ENCODE measurements at places on chromosomes 16 and 17. TPM values are rescaled to one million over a fixed set of nuclear protein-coding genes. Genes with fewer than 3 reads are reported as not detected.

DBF4B gene
- total RNA-seq: 7.8 TPM

FAM117A gene
- total RNA-seq: 1.9 TPM

FBXW10 gene
- 0.32 TPM for total RNA-seq

AOC3 gene
- total RNA-seq: 0.32 TPM

CCL5 gene
- not detected for total RNA-seq

DNA sequence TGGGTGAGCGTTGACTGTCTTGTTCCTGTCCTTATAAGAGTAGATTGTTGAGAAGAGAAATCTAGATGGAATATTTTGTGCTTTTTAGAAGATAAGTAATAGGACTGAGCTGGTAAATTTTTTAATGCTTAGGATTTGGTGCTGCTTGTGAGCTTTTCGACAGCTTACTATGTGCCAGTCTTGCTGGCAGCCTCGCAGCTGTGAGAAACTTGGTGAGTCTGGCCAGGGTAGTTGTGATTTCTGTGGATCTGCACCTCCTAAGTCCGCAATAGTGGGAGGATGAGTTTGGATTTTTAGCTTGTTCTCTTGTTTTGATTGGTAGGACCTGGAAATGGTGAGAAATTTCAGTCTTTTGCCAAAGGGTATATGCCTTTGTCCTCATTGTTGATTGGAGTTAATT, 3.6 kb downstream of the SOCS7 start:
- no peak for DNase-seq

DNA sequence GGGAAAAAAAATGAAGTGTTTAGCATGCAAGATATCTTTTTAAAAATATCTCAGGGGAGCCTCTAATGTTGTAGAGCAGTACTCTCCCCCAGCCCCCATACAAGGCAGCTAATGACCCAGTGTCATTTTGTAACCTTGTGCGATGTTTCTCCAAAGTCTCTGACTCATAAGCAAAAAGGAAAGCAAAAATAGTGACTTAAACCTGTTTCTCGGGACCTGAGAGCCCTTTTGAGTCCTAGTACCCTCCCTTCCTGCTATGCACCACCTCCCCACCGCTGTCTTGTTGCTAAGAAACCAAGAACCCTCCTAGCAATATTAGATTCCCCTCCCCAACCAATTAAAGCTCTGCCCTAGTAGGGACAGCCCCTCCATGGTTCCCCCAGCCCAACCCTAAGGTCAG, 2.8 kb downstream of the MYCBPAP start:
- DNase-seq: peak; percentile 71

- DNase-seq: no peak
Measured at GRCh38 chr17:37259030-37259735, 116.6 kb upstream of the C17orf78 start.

- DNase-seq: no peak
Measured at GRCh38 chr17:73432624-73433190, 120.9 kb upstream of the CDC42EP4 start.

GRCh38 chr17:59436900-59437299, 105.4 kb downstream of the YPEL2 start:
- DNase-seq: no peak

- no peak for DNase-seq
Measured at GRCh38 chr17:81110488-81111040, 54.7 kb upstream of the PVALEF start.

DNA sequence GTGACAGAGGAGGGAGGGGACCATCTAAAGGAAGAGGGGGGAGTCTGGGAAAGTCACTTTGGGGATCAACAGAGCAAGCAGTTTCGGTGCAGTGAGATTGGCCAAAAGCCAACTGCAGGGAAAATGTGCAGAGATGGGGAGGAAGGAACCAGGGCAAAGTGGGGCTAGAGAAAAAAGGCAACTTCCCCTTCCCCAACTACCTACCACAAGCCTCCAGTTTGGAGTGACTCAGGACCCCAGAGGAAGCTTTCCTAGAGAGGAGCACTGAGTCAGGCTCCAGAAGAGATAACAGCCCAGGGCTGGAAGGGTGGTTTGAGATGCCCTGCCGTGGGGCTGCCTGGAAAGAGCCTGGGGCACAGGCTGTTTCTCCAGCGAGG, 6.9 kb upstream of the CD300LD start:
- DNase-seq: no peak

DNA sequence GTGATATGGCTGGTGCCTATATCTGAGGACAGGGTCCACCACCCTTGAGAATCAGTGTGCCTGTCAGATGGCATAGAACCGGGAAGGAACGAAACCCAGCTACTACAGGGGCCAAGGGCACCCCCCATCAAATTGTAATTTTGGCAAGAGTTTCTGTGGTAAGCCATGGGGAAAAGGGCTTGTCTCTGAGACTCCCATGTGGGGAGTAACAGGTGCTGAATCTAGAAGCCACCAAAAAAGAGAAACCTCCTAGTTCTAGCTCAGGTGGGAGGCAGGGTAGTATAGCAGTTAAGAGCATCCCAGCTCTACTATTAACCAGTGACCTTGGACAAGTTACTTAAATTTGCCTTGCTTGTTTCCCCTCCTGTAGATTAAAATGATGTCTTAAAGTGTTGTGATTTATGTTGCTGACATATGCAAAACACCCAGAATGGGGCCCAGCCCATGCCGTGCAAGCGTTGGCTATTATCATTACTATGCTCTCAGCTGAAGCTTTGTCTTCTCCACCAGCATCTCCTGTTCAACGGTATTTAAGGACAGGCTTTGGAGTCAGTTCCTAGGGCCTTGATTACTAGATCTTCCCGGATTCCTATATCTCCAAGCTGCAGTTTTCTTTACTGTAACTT, 210.7 kb upstream of the NLRP1 start:
- DNase-seq: no peak

DNA sequence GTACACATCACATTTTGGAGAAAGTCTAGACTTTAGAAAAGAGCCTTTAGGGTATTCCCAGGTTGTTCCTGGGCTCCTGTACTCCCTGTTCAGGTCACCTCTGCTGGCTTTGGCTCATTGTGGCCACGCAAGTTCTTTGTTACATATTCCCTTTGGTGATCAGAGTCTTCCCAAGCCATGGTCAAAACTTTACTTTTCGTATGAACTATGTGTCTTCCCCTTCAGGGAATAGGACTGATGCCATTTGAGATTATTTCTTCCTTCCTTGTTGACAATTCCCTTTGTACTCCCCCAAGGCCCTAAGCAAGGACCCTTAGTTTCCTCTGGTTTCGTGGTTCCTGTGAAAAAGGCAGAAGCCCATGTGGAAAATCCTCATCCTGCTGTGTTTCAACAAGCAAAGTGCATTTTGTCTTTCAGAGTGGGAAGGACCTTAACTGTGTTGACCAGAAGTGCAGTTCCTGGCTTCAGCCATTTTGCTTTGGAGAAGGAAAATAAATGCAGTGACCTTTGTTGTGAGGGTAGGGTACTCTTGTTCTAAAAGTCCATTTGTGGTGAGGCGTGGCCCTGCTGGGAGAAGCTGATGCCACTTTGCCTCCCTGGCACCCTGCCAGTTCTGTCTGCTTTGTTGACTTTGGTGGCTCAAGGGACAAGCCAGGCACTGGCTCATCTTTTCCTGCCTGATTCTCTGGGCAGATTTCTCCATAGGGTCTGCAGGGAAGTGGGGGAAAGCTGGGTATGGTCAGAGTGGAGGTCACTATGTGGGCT, 55.1 kb downstream of the ZNRF1 start:
- no peak for DNase-seq

Measured in fibroblast of villous mesenchyme (primary cell).